ENCODE measurements at places on chromosomes 4 and X. TPM values are rescaled to one million over a fixed set of nuclear protein-coding genes. Genes with fewer than 3 reads are reported as not detected.

Gene HMGB3
- total RNA-seq = 28.5 TPM

Gene HERC5
- total RNA-seq = 0.17 TPM

Gene PTTG2
- total RNA-seq = not detected

Gene KIAA1210
- not detected for total RNA-seq

Gene STPG2
- not detected for total RNA-seq

Gene PRSS48
- total RNA-seq = not detected

Gene SLC10A4
- not detected for total RNA-seq

Gene ZNF630
- total RNA-seq = 1.3 TPM

Gene NDST4
- total RNA-seq = not detected

Gene BEND4
- not detected for total RNA-seq

Gene GLRB
- total RNA-seq = 4.2 TPM

Gene DUSP9
- 0.34 TPM for total RNA-seq

Gene PGM2
- total RNA-seq = 23.5 TPM

Gene CHIC1
- total RNA-seq = 2.4 TPM

Gene TMEM271
- total RNA-seq = not detected

Gene GAGE1
- not detected for total RNA-seq

Gene SAP30
- total RNA-seq = 44.9 TPM

Gene HPGD
- not detected for total RNA-seq

Gene MAGEB17
- total RNA-seq = not detected

Gene PABPC5
- 0.74 TPM for total RNA-seq

Gene NUDT10
- 4.2 TPM for total RNA-seq

Gene MRPL1
- 39.7 TPM for total RNA-seq

Gene EDA
- 0.34 TPM for total RNA-seq

Gene HSD17B13
- under 0.01 TPM for total RNA-seq

Gene CENPVL1
- total RNA-seq = not detected

Gene KIF4A
- 17.7 TPM for total RNA-seq

Gene NPNT
- not detected for total RNA-seq

Gene MTTP
- under 0.01 TPM for total RNA-seq

Gene GK
- 9.6 TPM for total RNA-seq

Gene DMRTC1
- not detected for total RNA-seq

Gene FGA
- total RNA-seq = not detected

Gene SPANXC
- not detected for total RNA-seq
